Mesenteric fat pad (tissue), 1 donor: ENCODE measurements at places on chromosomes 6 and 20. TPM values are rescaled to one million over a fixed set of nuclear protein-coding genes. Genes with fewer than 3 reads are reported as not detected.

- DNase-seq = peak; percentile 93
These were observed 657 bp downstream of the ZHX3 start for GRCh38 chr20:41316602-41317545.

GRCh38 chr20:59175002-59175401, 11.4 kb downstream of the ZNF831 start:
- no peak for DNase-seq

Gene KCNQ5
- not detected for total RNA-seq

GRCh38 chr6:132504757-132505156, 8.2 kb downstream of the STX7 start:
- DNase-seq = no peak

Gene GABRR1
- total RNA-seq = not detected

DNA sequence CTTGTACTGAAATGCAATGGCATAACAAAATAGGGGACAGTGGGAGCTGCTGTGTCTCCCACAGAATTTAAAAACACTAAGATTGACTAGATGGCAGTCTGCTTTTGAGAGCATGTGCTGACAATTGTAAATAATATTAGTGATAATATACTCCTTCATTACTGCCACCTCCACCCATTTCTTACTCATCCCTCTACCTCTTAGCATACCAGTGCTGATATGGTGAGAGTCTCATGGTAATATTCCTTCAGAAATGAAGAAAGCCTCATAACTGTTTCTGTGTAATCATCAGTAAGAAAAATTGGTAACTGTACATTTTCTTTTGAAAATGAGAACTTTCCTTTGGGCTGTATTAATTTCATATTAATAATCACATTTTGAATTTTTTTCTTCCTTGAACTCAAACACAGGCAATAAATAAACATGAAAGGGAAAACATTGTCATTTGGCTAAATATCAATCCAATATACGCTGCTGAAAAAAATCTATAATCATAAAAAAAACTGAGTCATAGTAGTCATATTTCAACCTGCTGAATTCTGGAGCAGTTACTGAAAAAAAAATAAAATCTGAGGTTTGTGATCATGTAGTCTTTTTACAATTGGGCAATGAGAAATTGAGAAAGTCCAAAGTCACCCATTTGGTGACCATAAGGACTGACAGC, 34.6 kb downstream of the FAM83B start:
- no peak for DNase-seq

Gene COL11A2
- 0.67 TPM for total RNA-seq

GRCh38 chr20:38894091-38894847, 31.9 kb upstream of the FAM83D start:
- DNase-seq = no peak

GRCh38 chr6:44571510-44571909, 184.0 kb downstream of the CDC5L start:
- DNase-seq = no peak

GRCh38 chr20:61454053-61454452, 202.0 kb downstream of the CDH4 start:
- peak; percentile 72 for DNase-seq

Gene SIRPB1
- 7.6 TPM for total RNA-seq

DNA sequence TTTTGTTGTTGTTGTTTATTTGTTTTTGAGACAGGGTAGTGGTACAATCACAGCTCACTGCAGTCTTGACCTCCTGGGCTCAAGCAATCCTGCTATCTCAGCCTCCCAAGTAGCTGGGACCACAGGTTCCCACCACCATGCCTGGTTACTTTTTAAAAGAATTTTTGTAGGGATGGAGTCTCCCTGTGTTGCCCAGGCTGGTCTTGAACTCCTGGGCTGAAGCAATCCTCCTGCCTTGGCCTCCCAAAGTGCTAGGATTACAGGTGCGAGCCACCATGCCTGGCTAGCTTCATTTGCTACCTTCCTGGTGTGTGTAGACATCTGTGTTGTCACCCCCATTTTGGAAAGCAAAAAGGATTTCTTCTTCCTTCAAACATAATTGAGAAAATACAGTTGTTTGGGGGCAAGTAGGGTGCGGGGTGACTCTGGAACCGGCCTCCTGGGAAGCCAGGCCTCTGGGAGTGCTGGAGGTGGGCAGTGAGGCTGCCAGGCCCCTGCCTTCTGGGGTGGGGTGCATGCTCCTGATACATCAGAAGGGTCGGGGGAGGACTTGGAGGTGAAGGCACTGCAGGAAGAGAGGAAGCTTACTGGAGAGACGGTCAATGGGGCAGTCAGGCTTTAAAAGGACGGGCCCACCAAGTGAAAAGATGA, 28.4 kb downstream of the SYNJ2 start:
- no peak for DNase-seq

DNA sequence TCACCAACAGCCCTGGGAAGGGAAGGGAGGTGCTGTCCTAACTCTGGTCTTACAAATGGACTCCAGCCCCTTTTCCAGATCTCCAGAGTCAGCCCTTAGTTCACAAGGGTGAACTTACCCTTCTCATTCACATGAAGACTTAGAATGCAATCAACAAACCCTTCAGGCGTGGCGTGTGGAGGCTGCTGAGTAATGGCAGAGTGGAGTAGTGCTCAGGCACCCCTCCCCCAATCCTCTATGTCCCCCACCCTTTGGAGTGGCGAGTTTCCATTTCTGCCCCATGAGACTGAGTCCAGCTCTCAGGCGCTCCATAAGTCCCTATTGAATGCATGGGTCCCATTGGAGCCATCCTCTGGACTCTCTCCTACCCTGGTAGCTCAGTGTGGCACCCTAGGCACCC, 3.3 kb downstream of the SNAI1 start:
- DNase-seq = no peak

DNA sequence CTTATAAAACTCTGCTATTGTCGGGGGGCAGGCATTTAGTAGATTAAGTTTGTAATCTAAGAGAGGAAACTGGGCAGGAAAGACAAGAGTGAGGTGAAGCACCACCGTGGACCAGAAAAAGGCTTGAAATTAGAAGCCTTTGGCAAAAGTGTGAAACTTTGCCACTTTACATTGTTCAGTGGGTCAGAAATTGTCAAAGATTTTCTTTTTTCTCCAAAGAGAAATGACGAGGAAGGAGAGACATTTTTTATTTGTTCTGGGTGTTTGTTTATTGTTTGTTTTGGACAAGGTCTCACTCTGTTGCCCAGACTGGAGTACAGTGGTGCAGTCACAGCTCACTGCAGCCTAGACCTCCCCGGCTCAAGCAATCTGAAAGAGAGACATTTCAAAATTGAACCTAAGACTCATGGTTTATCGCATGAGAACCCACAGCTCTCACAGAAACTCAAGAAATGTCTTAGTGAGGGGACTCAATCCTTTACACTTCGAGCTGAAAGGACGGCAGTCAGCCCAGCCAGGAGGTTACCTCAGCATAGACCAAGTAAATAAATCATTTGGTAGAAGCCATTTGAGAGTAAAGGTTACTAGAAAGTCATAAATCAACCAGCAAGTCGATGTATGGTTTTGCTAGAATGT, 262.8 kb upstream of the TAB2 start:
- no peak for DNase-seq

DNA sequence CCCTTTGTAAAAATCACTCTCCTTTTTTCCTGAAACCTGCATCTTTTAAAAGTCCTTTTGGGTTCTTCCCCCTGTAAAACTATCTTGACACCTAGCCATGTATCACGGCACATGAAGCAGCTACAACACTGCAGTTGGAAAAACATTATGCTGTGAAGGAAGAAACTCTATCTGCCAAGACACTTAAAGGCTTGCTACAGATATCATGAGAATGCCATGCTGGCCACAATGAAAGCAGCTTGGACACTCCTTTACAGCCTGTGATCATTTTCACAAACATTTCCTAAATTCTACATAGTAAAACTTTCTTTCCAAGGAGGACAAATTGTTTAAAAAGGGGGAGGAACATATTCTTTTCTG, 31.8 kb downstream of the CNKSR3 start:
- DNase-seq = no peak

Gene RAET1L
- not detected for total RNA-seq

DNA sequence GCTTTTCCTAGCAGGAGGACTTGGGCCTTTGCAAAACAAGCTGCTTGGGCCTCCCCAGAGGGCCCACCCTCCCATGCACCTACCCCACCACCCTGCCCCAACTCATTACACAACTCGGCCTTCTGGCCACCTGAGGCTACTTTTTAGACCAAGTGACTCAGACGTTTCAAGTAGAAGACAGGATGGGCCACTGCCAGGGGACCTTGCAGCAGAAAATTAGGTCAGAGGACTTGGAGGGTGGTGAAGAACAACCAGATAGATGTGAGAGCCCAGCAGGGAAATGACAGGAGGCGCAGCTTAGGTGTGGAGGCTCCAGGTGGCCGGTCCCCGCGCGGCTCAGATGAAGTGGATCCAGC, 1.4 kb downstream of the PPP1R3D start:
- DNase-seq = no peak

GRCh38 chr6:25009393-25009710, 73.6 kb upstream of the RIPOR2 start:
- no peak for DNase-seq

DNA sequence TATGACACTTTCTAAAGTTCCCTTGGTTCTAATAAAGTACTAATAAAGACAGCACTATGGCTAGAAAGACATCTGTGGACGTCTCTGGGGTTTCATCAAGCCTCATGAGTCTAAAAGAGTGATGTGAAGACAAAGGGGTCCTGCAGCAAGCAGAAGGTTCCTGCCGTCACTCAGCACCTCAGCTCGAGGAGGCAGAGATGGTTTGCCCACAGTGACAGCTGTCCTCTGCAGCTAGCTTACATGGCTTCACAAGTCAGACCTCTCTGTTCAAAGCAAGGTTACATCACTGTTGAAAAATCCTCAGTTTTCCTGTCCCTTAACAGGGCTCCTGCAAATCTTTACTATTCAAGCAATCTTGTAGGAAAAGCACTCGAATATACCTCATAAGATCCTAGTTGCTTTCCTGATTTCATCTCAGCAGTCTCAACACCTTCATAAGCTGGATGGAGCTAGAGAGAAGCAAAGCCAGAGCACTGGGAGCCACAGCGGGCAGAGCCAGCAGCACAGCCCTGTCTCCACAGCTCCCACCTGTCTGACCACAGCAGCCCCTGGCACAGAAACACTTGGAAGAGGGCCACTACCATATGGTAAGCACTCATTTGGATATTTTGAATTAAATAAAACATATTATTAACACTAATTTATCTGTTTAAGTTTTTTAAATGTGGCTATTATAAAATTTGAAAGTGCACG, 202.3 kb downstream of the GMDS start:
- DNase-seq = no peak
